SW480 (cell line): ENCODE measurements at places on chromosomes 1 and 21.

DNA sequence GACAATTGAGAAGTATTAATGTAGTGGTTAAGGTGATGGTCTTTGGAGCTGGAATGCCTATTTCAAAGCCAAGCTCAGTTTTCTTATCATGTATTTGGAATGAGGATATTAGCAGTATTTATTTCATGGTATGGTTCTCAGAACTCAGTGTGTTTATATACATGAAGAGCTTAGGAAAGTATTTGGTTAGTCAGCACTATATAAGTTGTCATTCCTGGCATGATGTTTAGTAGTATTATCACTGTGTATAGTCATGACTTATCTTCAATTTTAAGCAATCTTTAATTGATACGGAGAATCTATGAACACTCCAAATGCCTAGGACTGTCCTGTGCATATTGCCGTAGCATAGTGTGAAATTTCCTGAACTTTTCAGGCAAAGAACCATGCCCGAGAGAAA lies 501.9 kb upstream of the USP24 start:
- DNase-seq, result no peak

DNA sequence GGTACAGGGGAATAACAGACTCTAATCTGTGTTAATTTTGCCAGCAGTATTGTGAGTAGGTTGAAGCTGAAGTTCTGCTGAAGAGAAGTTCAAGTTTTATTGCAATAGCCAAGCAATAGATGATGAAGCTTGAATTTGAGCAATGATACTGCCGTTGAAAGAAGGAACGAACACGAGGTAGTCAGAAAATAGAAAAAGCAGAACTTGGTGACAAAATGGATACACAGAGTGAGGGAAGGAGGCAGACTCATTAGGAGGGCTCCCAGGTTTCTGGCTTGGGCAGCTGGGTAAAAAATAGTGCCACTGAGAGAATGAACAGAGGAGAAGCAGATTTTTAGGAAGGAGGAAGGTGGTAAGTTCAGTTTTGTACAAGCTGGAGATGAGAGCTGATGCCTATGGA lies 22.3 kb upstream of the AGO1 start:
- no peak for DNase-seq

DNA sequence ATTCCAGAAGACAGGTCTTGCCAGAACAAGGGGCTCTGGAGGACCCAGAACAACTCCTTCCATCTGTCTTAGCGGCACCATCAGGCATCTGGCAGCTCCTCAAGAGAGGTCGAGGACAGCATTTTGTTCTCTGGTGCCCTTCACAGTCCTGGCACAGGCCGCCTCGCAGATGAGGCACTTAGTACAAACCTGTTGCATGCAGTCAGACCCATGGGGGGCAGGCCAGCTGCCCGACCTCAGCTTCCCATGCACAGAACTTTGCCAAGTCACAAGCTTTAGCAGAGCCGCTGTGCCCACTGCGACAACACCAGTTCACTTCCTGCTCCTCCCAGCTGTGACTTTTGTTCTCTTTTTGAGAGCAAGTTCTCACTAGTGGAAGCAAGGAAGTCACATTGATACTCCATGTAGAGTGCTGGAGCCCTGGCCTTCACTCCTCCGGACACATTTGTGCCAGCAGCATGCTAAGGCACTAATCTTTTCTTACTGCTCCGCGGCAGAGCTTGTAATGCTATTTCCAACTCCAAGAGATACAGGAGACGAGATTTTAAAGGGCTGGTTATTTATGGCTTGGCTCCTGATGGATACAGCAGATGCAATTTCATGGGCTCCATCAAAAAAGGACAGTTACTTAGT lies 44.6 kb downstream of the HMGB4 start:
- no peak for DNase-seq

DNA sequence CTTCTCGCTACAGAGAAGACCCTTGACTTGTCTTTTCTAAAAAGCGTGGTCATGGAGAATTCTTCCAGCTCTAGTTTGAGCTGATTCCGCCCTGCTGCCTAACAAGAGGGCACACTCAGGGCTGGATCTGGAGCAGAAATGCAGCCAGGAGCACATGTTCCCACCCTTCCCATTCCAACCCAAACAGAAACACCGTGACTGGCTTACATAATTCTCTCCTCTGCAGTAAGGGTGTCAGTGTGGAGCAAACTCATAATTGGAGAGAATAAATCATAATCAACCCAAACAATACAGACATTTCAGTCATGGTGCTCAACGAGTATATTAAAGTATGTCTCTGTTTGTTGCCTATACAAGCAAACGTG lies 34.5 kb downstream of the CTNNBIP1 start:
- DNase-seq, result no peak

DNA sequence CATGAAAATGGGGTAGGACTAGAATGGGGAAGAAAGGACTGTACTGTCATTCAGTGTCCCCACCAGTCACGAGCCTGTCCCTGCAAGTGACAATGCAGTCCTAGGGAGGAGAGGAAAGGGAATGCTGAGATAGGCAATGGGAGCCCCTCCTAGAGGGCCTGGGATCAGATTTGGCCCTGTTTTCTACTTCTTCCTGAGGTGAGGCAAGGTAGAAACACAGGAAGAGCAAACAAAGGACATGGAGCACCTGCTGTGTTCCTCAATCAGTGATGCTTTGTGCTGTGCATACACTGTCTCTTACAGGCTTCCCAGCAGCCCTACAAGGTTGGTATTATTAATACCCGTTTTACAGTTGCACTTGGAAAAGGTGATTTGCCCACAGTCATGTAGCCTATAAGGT lies 6.1 kb downstream of the FABP3 start:
- no peak for DNase-seq

DNA sequence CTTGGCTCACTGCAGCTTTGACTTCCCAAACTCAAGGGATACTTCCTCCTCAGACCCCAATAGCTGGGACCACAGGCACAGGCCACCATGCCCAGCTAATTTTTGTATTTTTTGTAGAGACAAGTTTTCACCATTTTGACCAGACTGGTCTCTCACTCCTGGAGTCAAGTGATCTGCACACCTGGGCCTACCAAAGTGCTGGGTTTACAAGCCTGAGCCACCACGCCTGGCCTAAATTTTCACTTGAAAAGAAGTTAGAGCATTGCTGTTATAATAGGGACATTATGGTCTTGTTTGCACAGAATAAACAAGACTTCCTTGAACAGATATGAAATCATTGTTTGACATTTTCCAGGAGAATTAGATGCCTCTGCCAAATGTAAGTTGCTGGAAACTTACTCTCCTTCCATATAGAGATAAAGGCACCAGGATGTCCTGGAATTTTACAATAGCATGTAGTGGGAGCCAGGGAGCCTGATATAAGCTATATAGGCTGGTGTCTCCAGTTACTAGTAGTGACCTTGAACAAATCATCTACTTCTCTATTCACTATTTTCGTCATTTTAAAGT lies 16.9 kb downstream of the SLC35A3 start:
- DNase-seq, result no peak

- DNase-seq, result no peak
Measured at GRCh38 chr1:205930195-205930577, 13.1 kb downstream of the SLC26A9 start.

DNA sequence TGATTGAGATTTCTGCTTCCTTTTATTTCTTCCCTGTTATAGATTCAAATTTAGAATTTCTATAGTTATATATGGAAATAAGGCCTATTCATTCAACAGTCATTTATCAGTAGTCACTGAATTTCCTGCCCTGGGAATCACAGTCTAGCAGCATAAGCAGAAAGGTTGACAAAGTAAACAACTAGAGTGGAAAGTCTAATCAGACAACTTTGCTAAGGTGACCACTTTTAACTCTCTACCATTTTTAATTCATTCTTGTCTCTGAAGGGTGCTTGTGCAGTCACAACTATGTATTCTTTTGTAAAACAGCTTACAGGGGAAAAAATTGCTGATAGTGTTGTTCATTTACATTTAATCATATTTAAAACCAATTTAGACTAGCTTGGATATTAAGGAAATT lies 66.1 kb upstream of the PLA2G4A start:
- no peak for DNase-seq

GRCh38 chr21:27219068-27219467 lies 252.2 kb upstream of the ADAMTS5 start:
- no peak for DNase-seq

GRCh38 chr1:220690140-220691052 lies at the start of gene C1orf115:
Gene C1orf115 (plus strand): TSS chr1:220690363. CDS start chr1:220690403, 40 bp downstream.
- peak; percentile 45 for DNase-seq

DNA sequence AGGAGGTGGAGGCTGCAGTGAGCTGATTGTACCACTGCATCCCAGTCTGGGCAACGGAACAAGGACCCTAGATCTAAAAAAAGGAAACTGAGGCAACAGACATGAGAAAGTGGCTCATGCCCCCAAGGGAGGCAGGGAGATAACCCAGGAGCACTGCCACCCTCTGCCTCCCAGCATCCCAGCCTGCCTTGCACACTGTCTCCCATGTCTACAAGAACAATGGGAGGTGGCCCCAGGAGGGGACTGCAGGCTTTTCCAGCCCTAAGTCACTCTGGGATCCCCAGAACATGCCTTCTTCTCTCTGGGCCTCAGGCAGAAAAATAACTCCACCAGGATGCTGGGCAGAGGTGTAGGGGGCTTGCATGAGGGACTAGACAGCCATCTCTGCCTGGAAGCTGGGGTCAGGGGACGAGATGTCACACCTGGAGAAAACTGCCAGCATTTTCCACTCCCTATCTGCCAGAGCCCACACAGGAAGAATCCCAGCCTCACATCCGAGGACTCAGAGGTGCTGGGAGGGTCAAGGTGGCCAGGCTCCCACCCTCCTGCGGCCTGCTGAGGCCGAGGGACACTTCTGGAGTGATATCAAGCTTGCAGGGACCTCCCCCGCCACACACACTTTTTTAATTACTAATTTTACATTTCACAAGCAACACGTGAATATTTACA lies 21.4 kb downstream of the RUNX3 start:
- no peak for DNase-seq

DNA sequence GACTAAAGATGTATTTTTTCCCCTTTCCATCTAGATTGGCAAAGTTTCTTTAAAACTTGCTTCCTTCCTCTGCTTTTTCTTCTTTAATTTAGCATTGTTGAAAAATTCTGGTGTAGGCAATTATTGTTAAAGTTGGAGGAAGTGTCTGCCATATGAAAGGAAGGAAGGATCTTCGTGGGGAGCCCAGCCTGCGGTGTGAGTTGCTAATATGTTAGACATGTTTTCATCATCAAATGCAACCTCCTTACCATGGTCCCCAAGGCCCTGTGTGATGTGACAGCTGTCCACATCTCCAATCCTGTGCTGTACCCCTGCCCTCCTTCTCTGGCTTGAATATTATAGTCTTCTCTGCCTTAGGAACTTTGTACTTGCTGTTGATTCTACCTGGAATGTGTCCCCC lies 81.0 kb upstream of the ZBTB18 start:
- DNase-seq, result no peak

DNA sequence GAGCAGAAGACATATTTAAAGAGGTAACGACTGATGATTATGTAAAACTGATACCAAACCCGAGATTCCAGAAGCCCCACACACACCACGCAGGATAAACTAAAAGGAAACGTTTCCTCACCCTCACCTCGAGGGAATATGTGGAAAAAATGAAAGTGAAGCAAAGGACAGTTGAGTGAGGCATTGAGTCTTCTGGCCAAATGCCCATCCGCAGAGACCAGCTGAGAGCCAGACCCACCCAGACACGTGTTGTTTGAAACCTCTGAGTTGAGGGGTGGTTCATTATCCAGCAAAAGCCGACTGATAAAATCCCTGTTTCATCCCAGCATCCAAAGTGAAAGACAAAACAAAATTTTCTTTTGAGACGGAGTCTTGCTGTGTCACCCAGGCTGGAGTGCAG lies 29.6 kb upstream of the PCBP3 start:
- no peak for DNase-seq

DNA sequence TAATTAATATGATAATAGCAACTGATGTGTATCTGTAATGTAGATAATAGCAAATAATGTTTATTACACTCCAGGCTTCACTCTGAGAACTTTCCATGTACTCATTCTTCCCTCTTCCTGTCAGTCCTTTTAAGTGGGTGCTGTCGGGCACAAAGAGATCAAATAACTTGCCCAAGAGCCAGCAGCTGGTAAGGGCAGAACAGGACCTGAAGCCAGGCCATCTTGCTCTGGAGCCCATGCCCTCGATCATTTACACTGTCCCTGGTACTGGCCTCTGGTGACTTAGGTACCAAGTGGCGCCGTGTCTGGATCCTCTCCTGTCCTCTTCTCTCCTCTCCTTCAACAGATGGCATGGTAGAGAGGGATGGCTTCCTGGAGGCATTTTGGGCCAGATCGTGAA lies 97.2 kb downstream of the VPS13D start:
- no peak for DNase-seq

- no peak for DNase-seq
Measured at GRCh38 chr1:239854922-239855321, 236.8 kb upstream of the FMN2 start.
